Lower leg skin (tissue), 4 donors: ENCODE measurements at places on chromosomes 3 and 15. TPM values are rescaled to one million over a fixed set of nuclear protein-coding genes. Genes with fewer than 3 reads are reported as not detected.
A peak's percentile ranks its signal among the peaks of the same experiment; 100 is the strongest.

DNA sequence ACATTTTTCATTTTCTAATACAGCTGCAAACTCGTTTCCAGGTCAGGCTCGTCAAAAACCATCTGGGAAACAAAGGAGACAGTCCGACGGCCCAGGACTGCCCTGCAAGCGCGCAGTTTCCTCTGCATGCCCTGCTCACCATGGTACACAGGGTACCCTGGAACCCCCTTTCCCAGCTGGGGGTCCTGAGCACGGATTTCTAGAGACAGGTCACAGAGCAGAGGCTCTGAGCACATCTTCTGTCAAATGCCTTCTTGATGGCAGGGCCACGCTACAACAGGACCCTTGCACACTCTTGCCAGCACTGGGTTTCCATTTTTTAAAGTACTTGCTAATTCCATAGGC is 8.1 kb downstream of the ZXDC start:
- peak; percentile 56 for DNase-seq

GRCh38 chr15:69092159-69092558 is 68.3 kb upstream of the GLCE start:
- no peak for DNase-seq

DNA sequence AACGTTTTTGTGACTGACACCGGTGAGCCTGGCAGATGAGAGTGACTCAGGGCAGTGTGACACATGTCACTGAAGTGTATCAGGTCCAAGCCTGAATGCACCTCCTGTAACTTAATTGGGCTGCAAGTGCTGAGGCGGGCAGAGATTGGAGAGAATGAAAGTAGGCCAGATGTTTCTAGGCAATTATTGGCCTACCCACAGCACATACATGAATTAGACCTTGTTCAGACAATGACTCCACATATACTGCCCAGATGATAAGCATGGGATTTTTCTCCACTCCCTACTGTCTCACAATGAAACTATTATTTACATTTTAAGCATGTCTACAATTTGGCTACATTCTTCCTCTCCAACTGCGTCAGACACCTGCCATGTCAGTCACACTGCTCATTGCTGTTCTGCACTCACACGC is 187.3 kb upstream of the ZNF385D start:
- DNase-seq: no peak

- no peak for DNase-seq
Measured at GRCh38 chr15:38769492-38769891, 204.9 kb upstream of the RASGRP1 start.

- no peak for DNase-seq
Measured at GRCh38 chr3:127844326-127844942, 22.1 kb upstream of the MGLL start.

- DNase-seq: no peak
Measured at GRCh38 chr3:141183606-141184005, 48.0 kb upstream of the PXYLP1 start.

PDCD7 gene
- total RNA-seq: 30.7 TPM
